ENCODE measurements at places on chromosomes 11 and 22.

DNA sequence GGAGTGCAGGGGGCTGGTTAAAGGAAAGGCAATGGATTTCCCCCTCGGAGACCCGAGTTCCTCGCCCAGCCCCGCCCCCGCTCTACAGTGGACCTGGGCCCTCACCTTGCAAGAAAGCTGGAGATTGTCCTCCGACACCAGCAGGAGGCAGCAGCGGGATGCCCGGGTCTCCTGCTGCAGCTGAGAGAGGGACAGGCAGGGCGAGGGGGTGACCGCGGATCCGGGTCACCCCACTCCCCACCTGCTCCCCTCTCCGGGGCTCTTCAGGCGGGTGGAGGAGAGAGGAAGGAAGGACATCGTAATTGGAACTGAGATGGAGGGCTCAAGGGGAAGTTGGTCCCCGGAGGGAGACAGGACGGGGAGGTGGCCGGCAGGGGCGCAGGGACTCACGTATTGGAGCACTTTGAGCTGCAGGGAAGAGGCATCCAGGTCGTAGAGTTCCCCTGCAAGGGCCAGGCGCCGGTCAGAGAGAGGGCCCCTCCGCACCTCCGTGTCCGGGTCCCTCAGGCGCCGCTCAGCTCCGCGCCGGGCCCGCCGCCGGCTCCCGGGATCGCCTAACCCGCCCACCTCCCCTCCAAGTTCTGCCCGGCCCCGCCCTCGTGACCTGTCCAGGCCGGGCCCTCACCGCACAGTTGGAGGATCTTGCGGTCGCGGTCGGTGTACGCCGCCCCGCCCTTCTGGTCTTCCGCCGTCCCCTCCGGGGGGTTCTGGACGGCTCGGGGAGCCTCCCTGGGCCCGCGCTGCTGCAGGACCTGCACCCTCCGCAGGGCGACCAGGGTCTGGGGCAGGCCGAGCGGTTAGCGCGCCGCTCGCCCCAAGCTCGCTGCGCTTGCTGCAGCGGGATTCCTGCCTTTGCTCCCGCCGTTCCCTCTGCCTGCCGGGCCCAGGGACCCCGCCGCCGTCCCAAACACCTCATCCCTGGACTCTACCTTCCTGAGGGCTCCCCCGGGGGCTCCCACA is 84.1 kb downstream of the PDE2A start:
- DNase-seq = peak; percentile 93

- peak; percentile 87 for DNase-seq
Observed at GRCh38 chr11:75562836-75563484, 907 bp downstream of the SERPINH1 start.

GRCh38 chr11:2509481-2510001 is 64.7 kb downstream of the KCNQ1 start:
- DNase-seq = peak; percentile 43

GRCh38 chr22:50190941-50191741 is 5.4 kb downstream of the TRABD start:
- DNase-seq = no peak

DNA sequence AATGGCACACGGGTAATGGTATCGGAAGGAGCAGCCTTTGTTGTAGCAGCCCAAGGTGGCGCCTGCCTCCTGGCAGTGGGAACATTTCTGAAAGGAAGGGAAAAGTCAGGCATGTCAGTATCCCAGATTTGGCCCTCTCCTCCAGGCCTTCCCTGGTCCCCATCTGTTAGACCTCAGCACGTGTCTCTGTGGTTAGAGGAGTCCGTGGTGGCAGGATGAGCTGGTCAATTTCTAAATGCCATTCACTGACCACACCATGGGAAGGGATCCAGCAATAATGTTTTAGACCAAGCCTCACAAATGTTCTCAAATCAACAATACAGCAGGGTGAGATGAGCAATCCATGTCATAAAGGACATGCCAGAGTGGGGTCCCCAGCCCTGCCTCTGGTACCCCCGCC is 49.0 kb upstream of the CYP2D6 start:
- DNase-seq = no peak

GRCh38 chr11:31387379-31387778 is 17.7 kb downstream of the DNAJC24 start:
- no peak for DNase-seq

GRCh38 chr22:36930041-36930935 is 16.9 kb downstream of the CSF2RB start:
- peak; percentile 42 for DNase-seq

GRCh38 chr11:95247883-95248282 is 16.9 kb upstream of the SESN3 start:
- no peak for DNase-seq

DNA sequence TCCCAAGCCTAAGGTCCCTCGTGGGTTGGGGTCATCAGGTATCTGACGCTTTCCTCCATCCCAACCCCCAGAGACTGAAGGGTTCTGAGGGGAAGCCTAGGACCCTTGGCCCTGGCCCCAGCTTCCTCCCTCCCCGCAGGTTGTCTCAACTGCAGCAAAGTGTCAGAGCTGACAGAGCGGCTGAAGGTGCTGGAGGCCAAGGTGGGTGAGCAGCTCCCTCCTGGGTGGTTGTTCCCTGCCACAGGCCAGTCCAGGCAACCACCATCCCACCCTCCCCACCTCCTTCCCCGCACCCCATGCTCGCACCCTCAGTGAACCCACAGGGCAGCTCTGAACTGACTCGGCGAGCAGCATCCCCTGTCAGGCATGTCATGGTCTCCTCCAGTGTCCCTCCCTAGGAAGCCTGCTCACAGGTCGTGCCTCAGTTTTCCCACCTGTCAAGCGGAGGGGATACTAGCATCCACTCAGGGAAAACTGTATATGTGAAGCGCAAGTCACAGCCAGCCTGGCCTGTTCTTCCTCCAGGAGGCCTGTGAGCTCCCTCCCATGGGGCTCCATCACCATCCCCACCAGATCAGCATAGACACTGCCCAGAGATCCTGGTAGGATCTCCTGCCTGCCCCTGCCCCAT is 20.8 kb downstream of the EMID1 start:
- peak; percentile 35 for DNase-seq

DNA sequence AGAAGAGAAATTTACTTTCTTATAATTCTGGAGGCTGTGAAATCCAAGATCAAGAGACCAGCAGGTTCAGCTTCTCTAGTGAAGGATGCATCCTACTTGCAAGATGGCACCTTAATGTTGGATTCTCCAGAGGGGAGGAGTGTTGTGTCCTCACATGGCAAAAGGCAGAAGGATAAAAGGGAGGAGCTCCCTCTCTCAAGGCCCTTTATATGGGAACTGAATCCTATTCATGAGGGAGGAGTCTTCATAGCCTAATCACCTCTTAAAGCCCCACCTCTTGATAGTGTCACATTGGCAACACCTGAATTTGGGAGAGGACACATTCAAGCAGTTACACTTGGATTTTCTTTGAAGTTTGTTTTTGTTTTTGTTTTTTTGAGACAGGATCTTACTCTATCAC is 79.5 kb downstream of the SLC36A4 start:
- no peak for DNase-seq
